A549 treated with Mapracorat at 1 μM for 4 hours (cell line): ENCODE measurements at places on chromosomes 2 and 18. TPM values are rescaled to one million over a fixed set of nuclear protein-coding genes. Genes with fewer than 3 reads are reported as not detected.

Gene DSC2
- total RNA-seq, result 0.75 to 1.2 TPM (median 1.0 TPM) in 5 replicates

Gene AQP12B
- total RNA-seq, result not detected in 5 replicates

Gene SEMA4F
- 9.6 to 15.2 TPM (median 10.2 TPM) in 5 replicates for total RNA-seq

Gene MYCN
- total RNA-seq, result not detected in 5 replicates

Gene CNGA3
- total RNA-seq, result 0.06 TPM in 1 of 5 replicates, not detected in the others

Gene ANKRD29
- total RNA-seq, result 13.8 to 20.9 TPM (median 19.3 TPM) in 5 replicates

Gene UCN
- total RNA-seq, result 0.30 to 2.8 TPM (median 1.4 TPM) in 5 replicates

Gene CIB4
- 0.31 to 0.38 TPM (median 0.35 TPM) in 3 of 5 replicates, not detected in the others for total RNA-seq

Gene ELOA2
- total RNA-seq, result not detected in 5 replicates

Gene ARMC9
- 13.8 to 16.1 TPM (median 14.5 TPM) in 5 replicates for total RNA-seq

Gene NGEF
- 14.7 to 20.3 TPM (median 16.9 TPM) in 5 replicates for total RNA-seq

Gene ALPI
- not detected in 5 replicates for total RNA-seq
